GF-D8 (cell line): ENCODE measurements at places on chromosomes 13 and 19.

DNA sequence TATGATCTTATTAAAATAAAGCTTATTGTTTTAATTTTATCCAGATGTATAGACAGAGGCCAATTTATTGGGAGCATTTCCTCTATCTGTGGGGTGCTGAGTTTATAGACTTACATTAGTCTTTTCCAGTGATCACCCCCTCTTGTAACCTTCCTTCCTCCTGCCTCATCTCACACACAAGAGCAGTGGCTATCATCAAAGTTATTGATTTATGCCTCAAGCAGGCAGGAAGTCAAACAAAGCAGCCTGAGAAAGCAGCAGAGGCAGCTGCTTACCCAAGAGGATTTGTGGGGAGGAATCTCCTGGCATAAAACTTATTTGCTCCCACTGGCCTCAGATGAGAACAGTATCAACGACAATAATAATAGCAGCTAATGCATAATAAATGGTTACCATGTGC lies 26.3 kb upstream of the DCLK1 start:
- no peak for DNase-seq

GRCh38 chr13:100338275-100338674 lies 249.4 kb downstream of the PCCA start:
- DNase-seq = no peak

GRCh38 chr19:5953030-5953589 lies 24.8 kb downstream of the RANBP3 start:
- peak; percentile 4 for DNase-seq

DNA sequence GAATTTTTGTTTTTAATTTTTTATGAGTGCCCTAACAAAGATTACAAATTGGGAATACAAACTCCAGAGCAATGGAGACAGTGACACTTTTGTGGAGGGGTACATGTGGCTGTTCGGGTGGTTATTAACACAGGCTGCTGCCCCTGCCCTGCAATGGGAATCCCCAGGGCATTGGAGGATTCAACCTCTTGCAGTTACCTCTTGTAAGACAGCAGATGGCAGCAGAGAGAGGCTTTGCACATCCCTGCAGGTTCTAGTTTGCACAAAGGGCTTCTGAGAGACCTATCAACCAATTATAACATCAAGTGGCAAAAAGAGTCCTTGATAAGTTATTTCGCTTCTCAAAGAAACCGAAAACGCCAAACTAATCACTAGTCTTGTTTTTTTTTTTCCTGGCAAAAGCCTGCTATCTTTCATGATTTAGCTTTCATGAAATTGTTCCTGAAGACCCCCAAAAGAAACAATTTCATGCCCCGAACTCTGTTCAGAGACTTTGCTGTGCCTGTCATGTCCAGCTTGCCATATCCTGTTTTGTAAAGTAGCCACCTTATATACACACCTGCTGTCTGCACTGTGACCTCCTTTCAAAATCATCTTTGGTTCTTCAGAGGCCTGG lies 10.4 kb downstream of the GJB2 start:
- peak; percentile 52 for DNase-seq

DNA sequence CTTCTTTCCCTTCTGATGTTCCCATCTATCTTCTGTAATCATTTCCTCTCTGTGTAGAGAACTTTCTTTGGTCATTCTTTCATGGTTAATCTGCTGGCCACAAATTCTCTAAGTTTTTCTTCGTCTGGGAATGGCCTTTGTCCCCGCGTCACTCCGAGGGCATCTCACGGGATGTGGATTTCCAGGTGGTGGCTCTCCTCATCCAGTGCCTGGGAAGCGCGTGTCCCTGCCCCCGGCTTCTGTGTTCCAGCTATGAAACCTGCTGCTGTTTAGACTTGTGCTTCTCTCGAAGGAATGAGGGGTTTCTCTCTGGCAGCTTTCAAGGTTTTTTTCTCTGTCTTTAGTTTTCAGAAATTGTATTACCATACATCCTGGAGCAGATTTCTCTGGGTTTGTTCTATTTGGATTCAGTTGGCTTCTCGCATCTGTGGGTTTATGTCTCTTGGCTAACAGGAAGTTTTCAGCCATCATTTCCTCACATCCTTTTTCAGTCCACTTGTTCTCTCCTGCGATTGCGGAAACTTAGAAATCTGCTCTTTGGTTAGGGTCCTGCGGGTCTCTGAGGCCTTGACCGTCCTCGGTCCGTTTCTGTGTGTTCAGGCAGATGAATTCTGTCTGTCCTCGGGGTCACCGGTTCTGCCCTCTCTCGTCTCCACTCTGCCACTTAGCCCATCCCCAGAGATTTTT lies 36.9 kb upstream of the DCUN1D2 start:
- peak; percentile 80 for DNase-seq

DNA sequence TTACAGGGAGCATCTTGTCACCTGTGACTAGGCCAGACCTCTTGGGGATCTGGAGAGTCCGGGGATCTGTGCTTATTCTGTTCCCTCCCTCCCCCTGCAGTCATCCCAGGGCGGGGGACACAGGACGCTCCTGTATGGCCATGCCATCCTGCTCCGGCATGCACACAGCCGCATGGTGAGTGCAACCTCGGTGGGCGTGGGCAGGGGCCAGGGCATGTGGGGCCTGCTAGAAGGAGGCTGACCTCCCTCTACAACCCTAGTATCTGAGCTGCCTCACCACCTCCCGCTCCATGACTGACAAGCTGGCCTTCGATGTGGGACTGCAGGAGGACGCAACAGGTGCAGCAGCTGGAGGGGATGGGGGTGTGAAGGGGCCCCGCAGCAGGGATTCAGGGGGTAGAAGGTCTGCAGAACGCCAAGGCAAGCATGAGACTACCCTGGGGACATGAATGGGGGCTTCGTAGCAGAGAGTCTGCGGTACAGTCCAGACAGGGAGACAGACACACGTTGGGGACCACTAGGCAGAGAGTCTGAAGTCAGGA lies 10.0 kb downstream of the RYR1 start:
- DNase-seq = no peak
